Right lobe of liver (tissue), 6 donors: ENCODE measurements at places on chromosomes 16 and 17. TPM values are rescaled to one million over a fixed set of nuclear protein-coding genes. Genes with fewer than 3 reads are reported as not detected.

The OTOP3 gene
- total RNA-seq: not detected

DNA sequence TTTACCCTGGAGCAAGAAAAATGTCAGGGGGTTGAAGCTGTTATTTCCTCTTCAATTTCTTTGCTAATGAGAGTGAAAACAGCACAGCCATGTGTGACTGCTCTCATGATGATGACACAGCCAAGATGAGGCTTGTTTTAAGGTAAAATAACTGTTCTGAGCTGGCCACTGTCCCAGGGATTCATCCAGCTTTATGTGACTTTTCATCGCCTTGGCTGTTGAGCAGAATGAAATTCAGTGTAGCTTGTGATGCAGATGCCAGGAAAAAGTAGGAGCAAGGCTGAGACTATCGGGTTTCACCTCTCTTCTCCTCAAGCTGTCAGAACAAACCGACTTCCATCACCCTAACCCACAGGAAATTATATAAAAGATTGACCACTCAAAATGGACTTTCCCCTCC, 361.8 kb upstream of the CDH5 start:
- DNase-seq: no peak
- H3K27ac ChIP-seq: no peak overlapping the region
- no peaks in the 10 kb centered on the region for H3K27me3 ChIP-seq

- no peak overlapping the region for H3K27ac ChIP-seq
- no peaks in the 10 kb centered on the region for H3K36me3 ChIP-seq
- peaks cover 30% of the 10 kb centered on the region for H3K4me1 ChIP-seq
- no peak for DNase-seq
These were observed 45.3 kb upstream of the ZCCHC14 start for GRCh38 chr16:87538160-87538559.

DNA sequence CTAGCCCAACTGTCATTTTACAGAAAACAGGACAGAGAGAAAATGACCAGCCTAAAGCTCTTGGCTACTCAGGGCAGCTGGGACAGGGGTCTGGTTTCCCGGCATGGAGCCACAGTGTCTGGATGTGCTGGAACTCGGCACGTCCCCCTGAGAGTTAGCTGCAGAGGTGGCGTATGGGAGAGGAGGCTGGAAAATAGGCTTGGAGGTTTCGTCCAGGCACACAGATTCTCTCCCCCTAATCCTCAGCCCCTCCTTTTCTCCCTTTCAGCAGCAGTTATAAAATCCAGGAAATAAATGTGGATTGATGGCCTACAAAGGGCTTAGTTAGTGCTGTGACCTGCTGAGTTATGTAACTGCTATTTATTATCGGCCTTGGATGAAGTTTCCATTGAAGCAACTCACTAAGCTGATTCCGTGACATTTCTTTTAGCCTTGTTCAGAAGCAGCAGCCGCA, 89.5 kb upstream of the TOB1 start:
- H3K27ac ChIP-seq: no peak overlapping the region
- peaks cover 7% of the 10 kb centered on the region for H3K4me1 ChIP-seq
